ENCODE measurements at places on chromosomes 1 and 21.

GRCh38 chr1:16085522-16085921 is 12.1 kb upstream of the FAM131C start:
- no peak for DNase-seq

- no peak for DNase-seq
These were observed 178.8 kb upstream of the ARHGEF16 start for GRCh38 chr1:3275471-3276340.

DNA sequence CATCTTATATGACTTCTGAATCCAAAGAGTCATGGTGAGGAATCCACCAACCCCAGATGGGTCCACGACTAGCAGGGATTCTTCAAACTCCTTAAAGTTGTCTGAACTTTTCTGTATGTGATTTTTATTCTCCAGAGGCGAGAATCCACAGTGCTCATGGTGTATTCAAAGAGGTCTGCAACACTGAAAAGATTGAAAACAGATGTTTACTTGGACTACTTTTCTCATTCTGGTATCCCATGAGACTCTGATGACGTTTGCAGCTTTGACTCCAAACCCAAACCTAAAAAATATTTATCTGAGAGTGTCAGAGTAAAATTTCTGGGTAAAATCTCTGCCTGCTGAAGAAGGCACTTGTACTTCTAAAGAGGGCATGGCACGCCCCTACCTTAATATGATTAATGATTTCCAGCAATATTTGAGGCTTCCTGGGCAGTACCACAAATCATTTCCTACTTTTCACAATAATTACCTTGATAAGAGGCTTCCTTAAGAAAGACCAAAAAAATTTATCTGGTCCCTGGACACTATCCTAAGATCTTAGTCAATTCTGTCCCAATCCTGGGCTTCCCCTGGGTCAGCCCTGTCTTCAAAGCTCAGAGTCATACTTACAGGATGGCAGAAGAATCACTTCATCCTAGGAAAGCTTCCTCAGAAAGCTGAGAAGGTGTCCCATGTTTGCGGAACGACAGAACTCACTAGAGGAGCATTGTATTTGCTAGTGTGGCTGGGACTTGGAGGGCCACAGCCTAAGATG is 76.5 kb upstream of the MAP10 start:
- no peak for DNase-seq

- DNase-seq = no peak
These were observed 292.0 kb downstream of the DUSP10 start for GRCh38 chr1:221449801-221450470.

- peak; percentile 96 for DNase-seq
These were observed 167.6 kb downstream of the RHOU start for GRCh38 chr1:228902781-228903433.

GRCh38 chr1:58442114-58442513 is 104.4 kb downstream of the OMA1 start:
- peak; percentile 16 for DNase-seq

GRCh38 chr21:29893687-29894086 is 46.1 kb downstream of the GRIK1 start:
- no peak for DNase-seq

DNA sequence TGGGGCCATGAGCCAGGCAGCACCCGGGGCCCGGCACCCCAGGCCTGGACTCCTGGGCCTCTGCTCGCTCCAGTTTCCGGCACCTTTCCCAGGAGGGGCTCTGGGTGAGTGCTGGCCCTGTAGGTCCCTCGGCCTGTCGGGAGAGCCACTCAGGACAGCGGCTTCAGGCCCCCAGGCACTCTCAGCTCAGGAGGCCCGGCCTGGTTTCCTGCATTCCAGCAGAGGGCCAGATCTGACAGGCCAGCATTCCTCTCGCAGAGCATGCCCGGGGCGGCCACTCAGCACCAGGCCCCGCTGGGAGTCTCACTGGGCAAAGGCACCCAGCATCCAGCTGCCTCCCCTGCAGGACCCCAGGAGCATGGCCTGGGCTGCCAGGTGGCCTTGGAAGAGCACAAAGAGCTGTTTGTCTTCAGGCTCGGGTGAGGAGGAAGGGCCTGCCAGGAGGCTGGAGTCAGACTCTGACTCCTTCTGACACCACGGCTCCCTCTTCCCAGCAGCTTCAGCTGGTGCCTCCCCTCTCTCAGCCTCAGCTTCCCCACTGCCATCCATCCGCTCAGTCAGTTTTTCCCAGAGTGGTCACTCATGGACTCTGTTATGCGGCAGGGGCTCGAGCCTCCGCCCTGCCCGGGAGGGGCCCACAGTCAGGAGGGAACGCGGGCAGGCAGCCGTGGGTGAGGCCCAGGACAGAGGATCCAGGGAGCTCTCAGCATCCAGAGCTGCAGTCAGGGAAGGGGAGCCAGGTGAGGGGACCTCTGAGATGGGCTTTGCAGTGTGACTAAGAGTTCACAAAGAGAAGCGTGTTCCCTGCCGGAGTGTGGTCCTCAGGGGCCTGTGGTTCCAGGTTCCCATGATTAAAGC is 51.7 kb downstream of the WNT9A start:
- DNase-seq = no peak

DNA sequence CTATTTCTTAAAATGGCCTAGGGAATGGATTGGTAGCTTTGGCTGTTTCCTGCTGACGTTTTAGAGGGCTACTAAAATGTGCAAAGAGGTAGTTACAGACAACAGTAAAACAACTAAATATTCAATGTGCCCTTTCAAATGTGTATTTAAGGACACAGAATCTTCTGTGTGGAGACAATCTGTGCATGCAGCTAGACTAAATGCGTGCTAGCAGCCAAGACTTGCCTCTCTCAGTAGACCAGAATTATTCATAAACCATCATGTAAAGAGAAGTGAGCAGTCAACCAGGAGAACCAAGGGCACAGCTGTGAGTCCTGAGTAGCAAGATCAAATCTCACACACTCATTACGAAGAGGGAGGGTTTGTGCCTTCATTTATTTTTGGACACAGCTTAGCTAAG is 160.2 kb upstream of the GREM2 start:
- DNase-seq = no peak

GRCh38 chr1:15942661-15943327 is 33.1 kb downstream of the ZBTB17 start:
- no peak for DNase-seq

DNA sequence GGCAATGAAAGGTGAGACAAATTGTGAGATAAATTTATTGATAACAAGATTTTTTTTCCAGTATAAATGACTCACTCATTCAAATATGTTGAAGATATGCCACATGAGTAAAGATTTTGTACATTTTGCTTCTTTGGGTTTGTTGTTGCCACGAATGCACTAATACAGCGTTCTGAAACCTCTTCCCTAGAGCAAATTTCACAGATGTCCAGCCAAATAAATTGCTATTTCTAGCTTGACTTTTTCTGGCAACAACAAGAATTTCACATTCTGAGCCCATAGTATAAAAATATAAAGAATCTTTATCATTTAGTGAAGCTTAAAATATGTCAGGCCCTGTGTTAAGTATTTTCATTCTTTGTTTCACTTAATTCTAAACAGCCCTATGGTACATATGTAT is 114.5 kb upstream of the COL24A1 start:
- DNase-seq = no peak

- DNase-seq = no peak
These were observed 4.8 kb downstream of the ITLN1 start for GRCh38 chr1:160880216-160880615.

- no peak for DNase-seq
These were observed 44.6 kb downstream of the NFYC start for GRCh38 chr1:40736085-40736531.

GRCh38 chr21:43603233-43603626 is 56.1 kb downstream of the HSF2BP start:
- DNase-seq = no peak

DNA sequence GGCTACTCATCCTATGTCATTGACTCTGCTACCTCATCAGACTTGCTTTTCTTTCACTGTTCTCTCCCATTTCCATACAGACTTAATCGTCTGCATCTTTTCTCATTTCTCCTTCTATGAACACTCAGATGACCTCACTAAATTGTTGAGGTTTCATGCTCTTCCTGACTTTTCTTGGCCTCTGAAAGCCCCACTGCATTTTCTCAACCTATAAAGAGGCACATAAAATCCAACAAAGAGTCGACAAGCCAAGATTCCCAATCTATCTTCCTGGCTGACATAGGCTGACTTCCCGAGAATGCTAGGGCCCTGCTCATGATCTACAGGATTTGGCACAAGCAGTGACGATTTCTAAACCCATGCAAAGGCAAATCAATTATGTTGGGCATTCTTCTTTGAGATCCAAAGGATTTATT is 280.8 kb upstream of the DPYD start:
- no peak for DNase-seq

DNA sequence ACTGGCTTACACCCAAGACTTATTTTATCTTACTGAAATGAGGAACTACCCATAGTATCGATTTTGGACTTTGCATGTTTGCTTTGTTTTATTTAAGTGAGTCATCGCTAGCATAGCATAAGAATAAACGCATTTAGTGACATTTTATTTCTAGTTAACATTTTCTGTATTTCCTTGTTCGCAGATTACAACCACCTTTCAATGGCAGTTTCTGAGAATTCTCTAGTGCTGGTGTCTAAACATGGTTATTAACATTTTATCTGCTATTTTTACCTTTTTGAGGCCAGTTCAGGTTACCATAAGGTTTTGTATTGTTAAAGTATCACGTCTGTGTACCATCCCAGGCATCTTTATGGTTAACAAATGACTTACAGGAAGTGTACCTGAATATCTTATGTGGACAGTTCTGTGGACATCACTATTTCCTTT is 24.5 kb downstream of the EEIG2 start:
- DNase-seq = no peak

DNA sequence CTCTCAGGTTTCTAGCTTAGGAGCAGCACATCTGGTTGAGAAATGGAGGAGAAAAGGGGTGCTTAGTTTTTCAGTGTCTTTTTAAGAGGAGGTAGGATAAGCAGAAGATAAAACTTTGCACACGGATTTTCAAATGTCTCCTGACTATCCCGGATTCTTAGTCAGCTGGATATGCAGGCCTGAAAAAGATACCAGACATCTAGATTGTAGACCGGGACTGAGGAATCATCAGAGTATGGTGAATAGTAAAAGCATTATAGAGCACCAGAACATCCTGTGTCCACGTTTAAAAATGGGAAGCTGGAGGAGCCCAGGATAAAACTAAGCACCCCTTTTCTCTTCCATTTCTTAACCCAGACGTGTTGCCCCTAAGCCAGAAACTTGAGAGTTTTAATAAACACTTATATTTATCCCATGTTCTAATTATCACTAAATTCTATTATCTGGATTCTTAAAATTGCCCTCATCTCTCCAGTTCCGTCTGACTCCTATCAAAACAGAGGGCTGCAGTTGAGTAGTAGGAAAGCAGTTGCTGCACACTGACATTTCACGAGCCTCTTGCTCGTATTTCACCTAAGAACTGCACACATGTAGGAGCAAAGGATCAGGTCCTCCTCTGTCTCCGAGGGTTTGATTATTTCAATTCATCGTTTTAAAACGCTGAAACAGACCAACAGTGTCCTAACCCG is 609 bp downstream of the PIGK start:
- peak; percentile 23 for DNase-seq

GRCh38 chr1:169699707-169700106 is 11.7 kb downstream of the SELL start:
- DNase-seq = no peak

GRCh38 chr1:23910553-23911246 is 2.5 kb downstream of the CNR2 start:
- no peak for DNase-seq

DNA sequence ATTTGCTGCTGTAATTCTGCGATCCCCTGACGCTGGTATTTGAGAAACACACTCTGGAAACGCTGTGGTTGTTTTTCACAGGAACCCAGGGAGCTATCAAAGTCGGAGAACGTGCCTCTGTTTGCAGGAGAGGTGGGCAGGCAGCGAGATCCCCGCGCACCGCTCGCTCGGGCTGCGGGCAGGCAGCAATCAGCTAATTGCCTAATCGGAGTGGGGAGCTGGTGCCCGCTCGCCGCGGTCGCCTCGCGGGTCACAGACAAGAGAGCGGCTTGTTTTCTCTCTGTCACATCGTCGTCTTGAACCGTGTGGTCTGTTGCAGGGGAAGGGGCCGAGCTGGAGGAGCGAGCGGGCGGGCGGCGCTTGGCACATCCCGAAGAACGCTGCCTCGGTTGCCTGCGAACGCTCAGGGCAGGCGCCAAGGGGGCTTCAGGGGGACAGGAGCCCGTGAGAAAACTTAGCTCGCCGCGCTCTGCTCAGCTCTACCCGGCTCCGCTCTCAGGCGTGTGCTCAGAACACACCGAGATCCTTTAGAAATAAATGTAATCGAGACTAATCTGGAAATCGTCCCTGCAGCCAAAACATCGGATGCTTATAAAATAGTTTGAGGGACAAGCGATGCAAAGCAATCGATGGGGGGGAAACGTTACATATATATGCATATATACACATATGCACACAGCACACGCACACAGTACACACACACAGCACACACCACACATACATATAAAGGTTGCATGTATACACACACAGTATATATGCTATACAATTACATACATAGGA is 93.6 kb upstream of the SMYD2 start:
- DNase-seq = no peak

- DNase-seq = peak; percentile 87
These were observed 332.4 kb downstream of the CAMTA1 start for GRCh38 chr1:7117399-7118281.

- no peak for DNase-seq
These were observed 1733.0 kb downstream of the MRPL39 start for GRCh38 chr21:23874271-23874670.

- peak; percentile 49 for DNase-seq
These were observed 22.7 kb upstream of the ARF1 start for GRCh38 chr1:228059634-228060457.

GRCh38 chr1:200302192-200302920 is 107.5 kb downstream of the ZNF281 start:
- peak; percentile 61 for DNase-seq

DNA sequence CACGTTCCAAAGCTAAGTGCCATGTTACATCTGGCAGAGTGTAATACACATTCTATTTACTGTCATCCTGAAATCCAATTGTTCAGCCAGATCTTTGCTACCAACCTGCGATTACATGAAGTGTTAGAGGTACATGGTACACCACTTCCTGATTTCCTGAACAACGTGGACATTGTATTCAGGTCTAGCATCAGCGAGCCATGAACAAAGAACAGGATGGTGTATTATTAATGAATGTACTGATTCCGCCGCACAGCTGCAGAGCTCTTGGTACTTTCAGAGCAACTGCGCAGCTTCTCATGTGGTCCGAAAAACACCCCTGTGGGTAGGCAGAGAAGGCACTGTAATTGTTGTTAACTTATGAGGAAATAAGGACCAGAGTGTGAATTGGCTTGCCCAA is 511.4 kb downstream of the AJAP1 start:
- DNase-seq = no peak
